ENCODE measurements at places on chromosomes 6 and 20.

GRCh38 chr6:27541212-27541932 is 68.5 kb upstream of the ZNF184 start:
- no peak for DNase-seq

- DNase-seq, result no peak
Observed at GRCh38 chr6:8000636-8001035, 63.6 kb downstream of the BLOC1S5 start.

GRCh38 chr6:4212588-4212987 is 77.2 kb upstream of the ECI2 start:
- DNase-seq, result no peak

GRCh38 chr6:64383277-64383676 is 747.7 kb downstream of the PHF3 start:
- no peak for DNase-seq

DNA sequence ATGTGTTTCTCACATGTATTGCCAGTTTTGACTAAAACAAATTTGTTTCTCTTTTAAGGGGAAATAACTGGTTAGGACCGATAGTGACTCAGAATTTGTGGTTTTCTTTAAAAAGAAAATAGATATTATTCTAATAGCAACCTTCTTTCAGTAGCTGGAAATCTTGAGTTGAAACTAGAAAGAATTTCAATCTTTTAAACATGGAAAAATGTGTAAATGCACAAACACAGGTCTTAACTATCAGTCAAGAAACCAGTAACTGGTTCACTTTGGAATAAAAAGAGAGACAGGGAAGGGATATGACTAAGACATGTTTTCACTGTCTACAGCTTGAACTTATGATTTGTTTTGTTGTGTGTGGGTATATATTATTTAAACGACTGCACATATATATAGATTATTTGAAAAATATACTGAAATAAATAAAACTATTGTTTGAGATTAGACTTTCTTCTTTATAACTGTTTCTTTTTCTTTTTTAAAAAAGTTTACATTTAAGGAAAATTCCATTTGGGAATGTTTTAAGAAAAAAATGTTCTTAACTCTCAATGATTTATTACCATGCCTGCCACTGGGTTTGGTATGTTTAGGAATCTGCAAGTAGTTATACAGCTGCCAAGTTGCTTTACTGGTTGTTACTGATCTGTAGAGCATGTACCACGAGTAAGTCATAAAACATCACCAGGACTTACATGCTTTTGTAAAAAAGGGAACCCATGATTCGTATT is 753.3 kb upstream of the MARCKS start:
- no peak for DNase-seq

DNA sequence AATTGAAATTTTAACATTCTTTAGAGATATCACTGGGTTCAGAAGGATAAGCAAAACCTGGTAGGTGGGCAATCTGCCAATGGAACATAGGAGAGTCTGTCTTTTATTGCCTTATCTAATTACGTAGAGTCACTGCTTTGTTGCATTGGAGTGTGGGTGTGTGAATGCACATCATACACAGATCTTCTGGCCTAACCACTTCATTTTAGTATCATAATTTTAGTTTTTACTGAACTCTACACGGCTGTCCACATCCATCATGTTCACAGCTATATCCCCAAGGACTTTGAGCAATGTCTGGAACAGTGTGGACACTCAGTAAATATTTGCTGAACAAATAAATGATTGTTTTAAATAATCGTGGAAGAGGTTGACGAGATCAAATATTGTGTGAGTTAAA is 104.6 kb upstream of the AKIRIN2 start:
- no peak for DNase-seq

DNA sequence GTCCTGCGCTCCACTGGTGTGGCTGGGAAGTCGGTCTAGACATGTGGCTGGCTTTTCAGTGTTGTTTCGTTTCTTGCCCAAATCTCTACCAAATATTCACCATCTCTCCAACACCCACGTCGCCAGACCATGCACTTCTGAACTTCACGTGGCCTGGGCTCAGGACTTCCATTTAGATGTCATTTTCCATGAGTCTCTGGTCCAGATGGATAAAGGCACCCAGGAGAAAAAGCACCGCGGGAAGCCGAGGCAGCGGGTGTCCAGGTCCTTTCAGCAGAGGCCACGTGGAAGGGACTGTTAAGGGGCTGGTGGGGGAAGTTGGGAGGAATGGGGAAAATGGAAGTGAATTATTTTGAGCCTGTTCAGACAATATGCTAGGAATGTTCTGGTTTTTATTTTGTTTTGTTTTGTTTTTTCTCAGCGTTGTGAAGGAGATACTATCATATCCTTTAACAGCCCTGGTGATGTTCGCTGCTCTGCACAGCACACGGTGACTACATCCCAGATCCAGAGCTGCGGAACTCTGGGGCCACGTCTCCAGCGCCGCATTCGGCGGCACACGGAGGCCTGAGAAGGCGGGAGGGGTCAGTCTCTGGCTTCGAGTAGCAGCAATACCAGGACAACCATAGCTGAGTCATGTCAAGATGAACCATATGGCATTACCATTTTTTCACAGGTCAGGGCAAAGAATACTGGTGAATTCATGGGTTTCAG is 230.3 kb downstream of the THBS2 start:
- DNase-seq, result no peak

GRCh38 chr6:122997541-122998150 is 1.6 kb downstream of the CLVS2 start:
- DNase-seq, result no peak

GRCh38 chr6:15985379-15985959 is 143.4 kb upstream of the MYLIP start:
- DNase-seq, result no peak

- no peak for DNase-seq
Observed at GRCh38 chr20:51553897-51554486, 11.5 kb upstream of the NFATC2 start.

DNA sequence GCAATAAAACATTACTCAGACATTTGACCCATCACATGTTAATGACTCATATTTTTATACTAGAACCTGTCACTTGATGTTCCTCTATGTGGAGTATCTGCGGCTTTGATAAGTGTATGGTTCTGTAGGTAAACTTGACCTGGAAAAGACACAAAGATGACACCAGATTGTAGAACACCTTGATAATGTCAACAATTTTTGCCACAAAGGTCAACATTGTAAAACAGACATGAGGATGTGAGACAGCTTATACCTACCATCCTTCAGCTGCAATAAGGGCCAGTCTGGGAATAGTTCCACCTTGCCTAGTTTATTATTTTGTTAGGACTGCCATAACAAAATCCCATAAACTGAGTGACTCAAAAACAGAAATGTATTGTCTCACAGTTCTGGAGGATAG is 202.4 kb downstream of the LMBRD1 start:
- no peak for DNase-seq

DNA sequence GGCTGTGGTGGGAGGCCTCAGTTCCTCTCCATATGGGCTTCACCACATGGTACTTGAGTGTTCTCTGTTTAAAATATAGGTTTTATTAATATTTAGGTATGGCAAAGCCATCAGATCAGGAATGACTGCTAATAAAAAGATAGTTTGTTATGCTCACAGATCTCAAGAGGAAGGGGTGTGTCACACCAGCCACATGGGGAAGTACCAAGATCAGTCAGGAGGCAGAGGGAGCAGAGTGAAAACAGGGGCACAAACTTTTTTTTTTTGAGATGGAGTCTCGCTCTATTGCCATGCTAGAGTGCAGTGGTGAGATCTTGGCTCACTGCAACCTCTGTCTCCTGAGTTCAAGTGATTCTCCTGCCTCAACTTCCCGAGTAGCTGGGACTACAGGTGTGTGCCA is 92.1 kb upstream of the GCM1 start:
- DNase-seq, result no peak

- DNase-seq, result peak; percentile 50
Observed at GRCh38 chr6:46419576-46420002, 71.7 kb downstream of the RCAN2 start.

DNA sequence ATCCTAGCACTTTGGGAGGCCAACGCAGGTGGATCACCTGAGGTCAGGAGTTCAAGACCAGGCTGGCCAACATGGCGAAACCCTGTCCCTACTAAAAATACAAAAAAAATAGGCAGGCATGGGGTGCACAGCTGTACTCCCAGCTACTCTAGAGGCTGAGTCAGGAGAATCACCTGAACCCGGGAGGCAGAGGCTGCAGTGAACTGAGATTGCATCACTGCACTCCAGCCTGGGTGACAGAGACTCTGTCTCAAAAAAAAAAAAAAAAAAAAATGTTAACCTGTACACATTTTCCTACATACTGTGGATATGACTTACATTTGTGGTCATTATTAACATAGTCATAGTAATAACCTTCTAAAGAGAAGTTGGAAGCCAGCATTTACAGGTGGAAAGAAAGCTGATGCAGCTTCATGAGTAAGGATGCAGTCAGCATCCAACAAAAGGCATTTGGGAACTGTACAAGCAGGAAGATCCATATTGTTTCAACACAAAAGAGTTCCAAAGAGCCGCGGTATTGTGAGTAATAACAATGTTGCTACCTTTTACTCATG is 186.2 kb downstream of the GPX5 start:
- DNase-seq, result no peak

DNA sequence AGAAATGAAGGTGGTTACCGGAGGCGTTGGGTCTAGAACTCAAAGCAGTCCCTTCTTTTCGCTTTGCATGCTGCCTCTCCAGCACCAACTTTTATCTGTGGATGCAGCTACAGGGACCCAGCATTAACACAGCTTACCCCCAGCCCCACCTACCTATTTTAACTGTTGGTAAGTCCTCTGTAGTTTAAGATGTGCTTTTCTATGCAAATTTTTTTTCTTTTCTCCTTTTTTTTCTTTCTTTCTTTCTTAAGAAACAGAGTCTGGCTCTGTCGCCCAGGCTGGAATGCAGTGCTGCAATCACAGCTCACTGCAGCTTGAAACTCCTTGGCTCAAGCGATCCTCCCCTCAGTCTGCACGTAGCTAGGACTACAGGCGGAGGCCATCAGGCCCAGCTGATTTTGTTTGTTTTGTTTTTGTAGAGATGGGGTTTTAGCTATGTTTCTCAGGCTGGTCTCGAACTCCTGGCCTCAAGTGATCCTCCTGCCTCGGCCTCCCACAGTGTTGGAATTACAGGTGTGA is 6.5 kb upstream of the USP45 start:
- no peak for DNase-seq

DNA sequence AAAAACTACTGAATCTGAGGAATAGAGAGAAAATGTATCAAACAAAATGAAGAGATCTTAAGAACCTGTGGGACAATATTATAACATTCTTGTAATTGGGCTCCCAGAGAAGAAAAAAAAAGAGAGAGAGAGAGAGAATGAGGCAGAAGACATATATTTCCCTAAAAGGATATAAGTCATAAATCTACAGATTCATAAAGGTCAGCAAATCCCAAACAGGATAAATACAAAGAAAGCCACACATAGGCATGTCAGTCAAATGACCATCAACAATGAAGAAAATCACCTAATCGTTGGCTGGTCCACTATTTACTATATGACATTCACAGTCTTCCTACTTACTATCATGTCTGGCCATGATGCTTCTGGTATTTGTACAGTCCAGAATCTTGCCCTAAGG is 190.3 kb downstream of the GMDS start:
- no peak for DNase-seq

GRCh38 chr6:108167449-108168089 is 1.7 kb downstream of the NR2E1 start:
- no peak for DNase-seq

DNA sequence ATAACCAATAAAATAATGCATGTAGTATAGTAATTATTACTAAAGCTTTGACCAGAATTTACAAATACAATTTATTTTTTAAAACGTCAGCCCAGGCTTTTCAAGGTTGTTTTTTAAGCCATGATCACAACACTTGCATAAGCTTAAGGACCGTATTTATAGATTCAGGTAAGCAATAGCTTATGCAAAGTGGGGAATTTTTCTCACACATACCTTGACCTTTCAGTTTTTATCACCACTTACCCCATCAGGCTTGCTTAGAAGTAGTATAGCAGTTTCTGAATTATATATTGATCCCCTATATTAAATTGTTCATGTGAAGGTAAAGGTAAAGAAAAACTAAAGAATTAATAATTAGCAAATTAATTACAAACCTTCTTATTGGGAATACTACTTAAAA is 232.3 kb upstream of the FKBP1C start:
- DNase-seq, result no peak

DNA sequence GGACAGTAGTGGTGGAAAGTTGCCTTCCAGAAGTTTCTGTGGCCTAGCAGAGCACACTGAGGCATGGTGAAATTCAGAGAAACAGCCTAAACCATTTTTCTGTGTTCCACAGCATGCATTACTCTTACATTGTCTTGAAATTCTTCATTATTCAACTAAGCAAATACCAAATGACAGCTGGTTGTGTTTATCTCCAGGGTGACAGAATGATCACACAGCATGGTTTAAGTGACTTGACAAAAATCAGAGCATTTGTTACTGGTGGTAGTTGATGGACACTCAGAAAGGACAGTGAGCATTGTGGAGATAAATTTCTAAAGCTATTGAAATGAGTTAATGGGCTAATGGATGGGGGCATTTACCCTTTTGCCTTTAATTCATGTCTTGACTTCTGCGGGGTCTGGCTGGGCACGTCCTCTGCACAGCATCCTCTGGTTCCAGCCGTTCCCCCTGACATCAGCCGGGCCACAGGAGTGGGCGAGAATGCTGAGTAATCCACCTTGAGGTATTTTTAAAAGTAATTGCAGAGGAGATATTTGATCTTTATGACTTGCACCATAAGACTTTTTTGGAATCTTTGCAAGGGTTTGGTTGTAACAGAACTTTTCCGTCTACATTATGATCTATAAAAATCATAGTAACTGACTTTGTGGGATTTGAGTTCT is 78.9 kb upstream of the SCP2D1 start:
- DNase-seq, result no peak

DNA sequence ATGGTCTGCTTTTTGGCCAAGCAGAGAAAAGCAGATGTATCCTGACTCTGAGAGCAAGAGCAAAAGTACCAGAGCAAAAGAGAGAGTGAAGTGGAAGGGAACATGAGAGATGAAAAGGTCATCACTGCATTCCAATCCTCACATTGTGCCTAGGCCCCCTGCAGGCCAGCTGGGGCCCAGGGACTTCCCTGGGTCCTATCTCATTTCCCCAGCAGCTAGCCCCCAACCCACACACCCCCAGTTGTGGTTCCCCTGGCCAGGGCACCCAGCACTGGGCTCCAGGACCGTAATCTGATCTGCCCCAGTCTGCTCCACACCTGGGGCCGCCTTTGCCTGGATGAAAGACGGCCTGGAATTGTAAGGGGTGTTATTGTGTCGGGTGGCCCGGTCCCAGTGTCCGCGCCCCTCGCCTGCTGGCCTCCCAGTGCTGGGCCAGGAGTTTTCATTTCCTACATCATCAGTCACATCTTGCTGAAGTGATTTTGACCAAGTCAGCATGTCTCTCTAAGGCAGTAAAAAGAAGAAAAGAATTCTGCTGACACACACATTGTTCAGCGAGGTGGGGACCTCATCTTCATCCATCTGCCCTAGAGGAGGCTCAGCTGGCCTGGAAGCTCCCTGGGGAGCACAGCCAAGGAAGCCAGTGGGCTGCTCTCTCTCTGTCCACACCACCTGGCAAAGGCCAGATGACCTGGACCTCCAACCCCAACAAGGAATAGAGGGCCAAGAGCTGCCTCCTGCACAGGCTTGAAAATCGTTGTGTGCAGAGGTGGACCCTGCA is 4.0 kb upstream of the BMP7 start:
- DNase-seq, result no peak

- no peak for DNase-seq
Observed at GRCh38 chr6:3379482-3380060, 77.3 kb downstream of the SLC22A23 start.

GRCh38 chr6:129619579-129620233 is 90.3 kb downstream of the ARHGAP18 start:
- no peak for DNase-seq
